COR-L47 (cell line): ENCODE measurements at places on chromosomes 1 and 21.
A peak's percentile ranks its signal among the peaks of the same experiment; 100 is the strongest.

DNA sequence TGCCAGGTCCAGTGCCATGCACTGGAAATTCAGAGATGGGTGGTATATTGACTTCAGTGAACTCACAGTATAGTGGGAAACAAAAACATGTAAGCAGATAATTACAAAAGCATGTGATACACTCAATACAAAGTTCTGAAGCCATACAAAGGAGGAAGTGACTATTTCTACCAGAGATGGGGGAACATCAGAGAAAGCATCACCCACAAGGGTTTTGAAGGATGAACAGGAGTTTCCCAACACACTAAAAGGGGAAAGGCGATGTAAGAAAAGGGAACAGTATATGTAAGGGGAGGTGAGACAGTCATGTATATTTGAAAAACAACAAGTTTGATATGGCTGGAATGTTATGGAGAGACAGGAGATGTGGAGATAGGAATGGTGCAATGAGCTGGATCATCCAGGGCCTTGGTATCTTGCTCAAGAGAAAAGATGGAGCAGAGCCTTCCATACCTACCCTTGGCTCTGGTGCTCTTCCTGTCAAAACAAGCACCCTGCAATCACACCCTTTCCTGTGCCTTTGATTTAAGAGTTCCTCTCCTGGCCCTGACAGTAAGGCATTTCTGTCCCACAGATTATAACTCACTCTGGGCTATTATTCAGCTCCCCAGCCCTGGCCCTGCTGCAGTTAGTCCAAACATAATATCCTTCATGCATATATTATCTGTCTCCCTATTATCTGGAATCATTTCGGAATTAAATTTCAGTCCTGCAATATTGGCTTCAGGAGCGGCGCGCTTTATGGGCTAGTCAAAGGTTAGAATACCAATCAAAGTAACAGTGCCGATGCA, 60.5 kb downstream of the DMAP1 start:
- DNase-seq: no peak

- no peak for DNase-seq
Measured at GRCh38 chr1:64895500-64895899, 70.8 kb downstream of the JAK1 start.

GRCh38 chr1:55828044-55828443, 612.9 kb upstream of the USP24 start:
- no peak for DNase-seq

DNA sequence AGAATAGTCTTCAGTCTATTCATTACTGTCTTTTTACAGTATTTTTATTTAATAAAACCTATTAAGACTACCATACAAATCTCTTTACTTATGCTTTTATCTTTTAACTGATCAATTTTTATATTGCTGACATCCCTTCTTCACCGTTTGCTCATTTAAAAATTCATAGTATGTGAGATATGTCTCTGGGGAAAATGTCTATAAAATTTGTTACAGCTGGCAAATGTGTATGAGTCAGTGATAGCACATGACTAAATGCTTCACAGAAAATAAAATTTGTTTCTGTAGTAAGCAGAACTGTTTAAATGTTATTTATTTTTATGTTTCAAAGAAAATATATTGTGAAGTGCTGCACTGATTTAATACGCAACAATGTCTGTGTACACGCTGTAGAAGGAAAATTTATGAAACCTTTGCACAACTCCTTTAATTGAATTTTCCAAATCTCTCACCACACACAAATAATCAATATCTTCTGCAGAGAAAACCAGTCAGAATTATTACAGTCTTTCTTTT, 74.2 kb downstream of the ITGB3BP start:
- no peak for DNase-seq

DNA sequence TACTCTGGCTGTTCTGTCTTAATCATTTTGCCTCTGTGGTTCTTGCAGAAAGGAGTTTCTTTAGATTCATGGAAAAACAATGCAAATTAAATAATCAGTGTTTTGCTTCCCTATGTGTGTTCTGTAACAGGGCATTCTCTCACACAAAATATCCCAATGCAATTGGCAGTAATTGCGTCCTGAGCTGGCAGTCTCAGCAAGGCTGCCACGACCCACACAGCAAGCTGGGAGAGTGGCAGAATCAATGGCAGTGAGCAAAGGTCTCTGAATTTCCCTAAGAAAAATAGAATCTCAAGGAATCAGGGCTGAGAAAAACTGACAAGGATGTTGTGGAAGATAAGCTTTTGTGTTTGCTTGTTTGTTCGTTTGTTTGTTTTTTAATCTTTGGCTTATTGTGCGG, 198.1 kb upstream of the ST6GALNAC5 start:
- DNase-seq: no peak

GRCh38 chr1:239725371-239725770, 339.0 kb downstream of the CHRM3 start:
- DNase-seq: no peak

DNA sequence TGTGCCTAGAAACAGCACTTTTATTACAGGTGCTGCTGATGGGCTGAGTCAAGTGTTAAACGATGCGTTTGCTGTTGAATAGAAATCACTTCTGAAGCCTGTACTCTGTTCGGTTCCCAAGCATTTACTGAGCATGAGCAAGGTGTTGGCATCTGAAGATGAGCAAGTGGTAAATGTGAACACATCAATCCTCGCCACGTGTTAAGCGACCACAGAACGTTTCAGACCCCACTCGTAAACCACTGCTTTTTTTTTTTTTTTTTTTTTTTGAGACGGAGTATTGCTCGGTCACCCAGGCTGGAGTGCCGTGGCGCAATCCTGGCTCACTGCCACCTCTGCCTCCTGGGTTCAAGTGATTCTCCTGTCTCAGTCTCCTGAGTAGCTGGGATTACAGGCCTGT, 241.2 kb downstream of the SETD4 start:
- DNase-seq: no peak

- no peak for DNase-seq
Measured at GRCh38 chr1:30324251-30325084, 398.9 kb downstream of the MATN1 start.

DNA sequence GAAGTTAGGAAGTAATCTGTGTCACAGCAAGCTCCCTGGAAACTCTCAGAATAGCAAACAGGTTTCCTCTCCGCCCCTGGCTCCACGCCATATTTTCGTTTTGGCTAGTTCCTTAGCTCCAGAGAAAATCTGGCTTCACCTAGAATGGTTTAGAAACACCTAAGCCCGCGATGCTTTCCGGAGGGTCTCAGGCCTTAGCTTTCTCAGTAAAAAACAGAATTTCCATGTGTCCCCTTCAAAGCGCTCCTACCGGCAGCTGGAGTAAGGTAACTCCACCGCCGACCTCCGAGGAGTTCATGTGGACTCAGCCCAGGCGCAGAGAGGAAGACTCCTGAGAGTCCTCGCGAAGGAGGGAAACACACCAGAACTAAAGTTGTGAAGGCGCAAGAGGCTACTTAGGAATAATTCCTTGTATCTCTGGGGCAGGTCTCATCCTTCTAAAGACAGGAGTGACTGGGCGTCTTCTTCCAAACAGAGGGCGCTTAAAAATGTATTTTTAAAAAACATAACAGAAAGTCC, 406 bp downstream of the KIAA0040 start:
- DNase-seq: peak; percentile 49

DNA sequence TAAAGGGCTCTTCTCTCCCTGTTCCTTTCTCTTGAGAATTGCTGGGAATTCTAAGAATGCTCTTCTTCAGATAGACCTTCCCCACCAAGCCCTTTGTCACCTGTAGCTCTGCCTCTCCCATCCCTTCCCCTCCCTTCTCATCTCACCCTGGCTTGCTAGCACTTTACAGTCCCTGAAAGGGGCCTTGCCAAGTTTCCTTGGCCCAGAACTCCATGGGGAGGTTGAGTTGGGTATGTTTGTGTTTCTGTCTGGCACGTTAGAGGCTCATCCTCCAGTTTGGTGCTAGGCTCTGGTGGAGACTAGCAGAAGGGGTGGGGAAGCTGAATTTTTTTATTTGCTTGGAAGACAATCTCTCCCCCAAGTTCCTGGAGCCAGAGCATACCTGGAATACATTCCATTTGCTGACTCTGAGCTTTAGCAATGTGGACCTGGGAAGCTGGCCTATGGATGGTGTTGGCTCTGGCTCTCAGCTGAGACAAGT, 4.9 kb downstream of the CGN start:
- DNase-seq: no peak

GRCh38 chr1:84116558-84116957, 27.5 kb upstream of the PRKACB start:
- DNase-seq: no peak

GRCh38 chr1:9417695-9418094, 121.6 kb upstream of the SLC25A33 start:
- no peak for DNase-seq

DNA sequence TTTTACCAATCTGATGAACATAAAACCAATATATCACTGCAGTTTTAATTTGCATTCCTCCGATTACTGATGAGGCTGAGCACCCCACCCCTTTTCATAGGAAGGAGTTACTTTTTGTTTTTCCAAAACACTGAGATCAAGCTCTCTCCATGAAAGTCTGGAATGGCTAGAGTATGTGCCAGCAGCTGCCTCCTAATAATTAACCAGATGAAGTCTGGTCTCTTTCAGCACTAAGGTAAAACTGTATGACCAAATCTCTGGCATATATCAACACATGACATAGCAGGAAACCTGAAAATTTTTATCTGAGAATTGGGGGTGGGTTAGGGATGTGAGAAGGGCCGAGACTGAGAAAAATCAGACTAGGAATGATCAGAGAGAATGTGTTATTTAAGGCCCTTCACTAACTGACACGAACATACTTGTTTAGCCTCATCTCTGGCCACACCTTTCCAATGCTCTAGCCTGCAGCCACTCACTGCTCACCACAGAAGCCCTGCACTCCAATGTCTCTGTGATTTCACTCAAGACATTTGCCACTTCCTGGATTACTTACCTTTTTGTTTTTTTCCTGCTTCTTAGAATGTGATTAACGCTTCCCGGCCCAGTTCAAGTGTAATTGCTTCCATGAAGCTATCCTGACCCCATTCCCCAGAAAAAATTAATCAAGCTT, 34.7 kb downstream of the WASF2 start:
- DNase-seq: no peak

- DNase-seq: peak; percentile 31
Measured at GRCh38 chr1:35298464-35298863, 30.0 kb downstream of the ZMYM4 start.

DNA sequence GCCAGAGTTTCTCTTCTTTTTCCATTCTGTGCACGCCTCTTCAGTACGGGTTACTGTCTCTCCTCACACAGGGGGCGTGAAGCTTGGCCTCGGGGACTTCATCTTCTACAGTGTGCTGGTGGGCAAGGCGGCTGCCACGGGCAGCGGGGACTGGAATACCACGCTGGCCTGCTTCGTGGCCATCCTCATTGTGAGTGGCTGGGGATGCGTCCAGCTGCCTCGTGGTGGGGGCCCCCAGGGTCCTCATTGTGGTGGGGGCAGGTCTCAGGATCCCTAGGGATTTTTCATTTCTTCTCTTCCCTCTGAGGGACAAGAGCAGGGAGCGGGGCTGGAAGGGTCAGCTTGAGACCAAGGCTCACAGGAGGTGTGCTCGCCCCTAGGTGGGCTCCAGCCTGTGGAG, 23.5 kb downstream of the PSEN2 start:
- no peak for DNase-seq

DNA sequence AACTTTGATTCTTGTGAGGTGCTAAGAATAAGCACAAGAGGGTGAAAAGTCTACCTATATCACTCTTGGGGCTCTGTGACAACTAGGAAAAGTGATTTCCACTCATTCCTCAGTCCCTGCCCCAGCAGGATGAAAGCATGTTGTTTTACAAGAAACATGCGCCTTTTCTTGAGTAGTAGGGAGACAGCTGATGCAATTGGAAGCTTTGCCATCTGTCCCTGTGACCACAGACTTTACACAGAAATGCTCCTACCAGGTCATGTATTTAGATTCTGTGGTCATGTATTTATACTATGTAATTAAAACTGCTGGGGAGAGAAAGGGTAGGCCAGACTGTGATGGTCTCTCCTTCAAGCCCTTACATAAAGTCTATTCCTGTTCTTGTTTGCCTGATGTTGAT, 445.5 kb downstream of the PTPRC start:
- DNase-seq: no peak

GRCh38 chr1:26158271-26158907, 490 bp upstream of the FAM110D start:
- no peak for DNase-seq

DNA sequence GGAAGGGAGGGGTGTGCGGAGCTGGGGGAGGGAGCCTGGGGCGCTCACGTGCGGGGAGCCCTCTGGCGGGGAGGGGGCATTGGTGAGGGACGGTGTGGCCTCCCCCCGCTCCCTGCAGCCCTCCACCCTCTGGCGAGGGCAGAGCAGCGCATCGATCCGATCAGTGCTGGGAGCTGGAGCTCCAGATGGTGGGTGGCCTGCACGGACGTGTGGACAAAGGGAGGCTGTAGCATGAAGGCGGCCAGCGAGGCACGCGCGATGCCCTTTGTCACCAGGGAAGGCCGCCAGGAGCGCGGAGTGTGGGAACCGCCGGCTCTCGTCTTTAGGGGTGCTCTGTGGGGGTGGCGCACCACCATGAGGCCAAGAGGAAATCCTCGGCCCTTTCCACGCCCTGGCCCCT, 5.4 kb upstream of the HES5 start:
- DNase-seq: no peak

- no peak for DNase-seq
Measured at GRCh38 chr1:3049905-3050304, 19.1 kb upstream of the PRDM16 start.

DNA sequence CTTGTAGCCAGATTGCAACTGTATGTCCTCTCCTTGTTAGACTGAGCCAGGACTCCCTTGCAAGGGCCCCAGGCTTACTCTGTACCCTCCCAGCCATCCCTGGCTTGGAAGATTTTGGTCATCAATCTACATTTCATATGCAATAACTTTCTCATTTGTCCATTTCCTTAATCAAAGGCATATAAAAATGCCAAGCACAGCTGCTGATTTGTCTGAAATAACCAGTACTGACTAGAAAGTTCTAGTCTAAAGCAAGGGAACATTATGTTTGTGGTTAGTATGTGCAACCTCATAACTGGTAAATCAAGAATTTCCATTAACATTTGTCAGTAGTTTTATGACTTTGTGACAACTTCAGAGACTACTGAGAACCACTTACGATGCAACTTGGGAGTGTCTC, 370.2 kb downstream of the ST6GALNAC3 start:
- no peak for DNase-seq

GRCh38 chr1:89757532-89757931, 63.3 kb upstream of the LRRC8D start:
- DNase-seq: no peak

DNA sequence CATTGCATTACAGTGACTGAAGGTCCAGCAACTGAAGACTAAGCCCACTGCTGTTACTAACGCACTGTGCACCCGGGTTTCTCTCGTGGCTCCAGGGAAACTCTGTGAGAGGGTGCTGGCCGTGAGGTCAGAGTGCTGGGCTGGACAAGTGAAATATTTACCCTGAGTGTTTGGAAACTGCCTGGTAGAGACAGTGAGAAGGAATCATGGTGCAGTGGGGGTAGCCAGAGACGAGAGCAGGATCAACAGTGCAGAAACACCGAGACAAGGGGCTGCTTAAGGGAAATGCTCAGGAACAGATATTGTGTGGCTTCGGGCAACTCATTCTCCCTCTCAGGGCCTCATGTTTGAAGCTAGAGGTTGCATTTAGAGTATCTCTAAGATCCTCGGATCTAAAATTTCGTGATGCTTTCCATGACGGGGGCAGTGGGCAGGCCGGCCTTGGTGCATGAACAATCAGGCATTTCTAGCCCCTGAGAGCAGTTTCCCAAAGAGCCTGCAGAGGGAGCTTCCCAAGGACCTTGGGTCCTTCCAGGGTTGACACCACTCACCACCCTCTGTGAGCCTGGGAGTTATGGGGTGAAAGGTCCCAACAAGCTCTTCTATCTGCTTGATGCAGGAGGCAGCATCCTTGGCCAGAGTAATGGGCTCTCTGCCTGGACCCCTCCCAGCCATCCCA, 9.7 kb downstream of the CD2 start:
- DNase-seq: no peak

- no peak for DNase-seq
Measured at GRCh38 chr1:16618719-16619118, 5.4 kb upstream of the NBPF1 start.
